ENCODE measurements at places on chromosomes 2 and 18. TPM values are rescaled to one million over a fixed set of nuclear protein-coding genes. Genes with fewer than 3 reads are reported as not detected.

DNA sequence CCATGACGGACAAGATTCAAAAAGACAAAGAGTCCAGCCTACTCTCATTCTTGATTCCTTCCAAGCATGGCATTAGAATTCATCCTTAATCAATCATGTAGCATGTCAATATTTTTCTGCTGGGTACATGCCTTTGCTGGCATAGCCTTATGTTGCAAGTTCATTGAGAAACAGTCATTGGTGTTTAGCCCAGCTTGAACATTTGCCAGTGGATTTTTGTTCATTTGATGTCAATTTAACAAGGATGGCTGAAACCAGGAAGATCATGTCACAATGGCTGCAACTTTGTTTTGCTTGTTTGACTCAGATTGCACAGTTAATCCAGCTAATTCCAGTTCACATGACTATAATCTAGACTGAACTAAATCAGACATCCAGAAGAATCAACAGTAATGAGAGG, 1132.2 kb downstream of the LRP1B start:
- DNase-seq = no peak

GRCh38 chr2:12478151-12479064, 238.3 kb upstream of the TRIB2 start:
- DNase-seq = no peak

DNA sequence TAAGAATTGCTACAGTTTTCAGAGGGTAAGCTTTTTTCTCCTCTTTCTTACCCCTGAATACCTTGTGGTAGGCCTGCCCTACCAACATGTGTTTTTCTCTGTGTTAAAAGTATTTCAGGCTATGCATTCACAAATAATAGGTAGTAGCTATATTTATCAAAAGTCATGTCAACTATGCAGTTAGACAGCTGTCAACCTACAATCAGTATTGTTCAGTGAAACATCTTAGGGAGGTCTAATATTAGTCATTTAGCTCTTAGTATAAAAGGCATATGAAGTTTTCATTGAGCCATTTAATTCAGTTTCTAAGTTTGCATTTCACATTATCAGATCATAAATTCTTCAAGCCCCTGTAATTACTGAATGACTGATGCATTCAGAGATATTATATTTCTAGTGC, 36.7 kb downstream of the XIRP2 start:
- DNase-seq = no peak

The ROCK2 gene
- total RNA-seq = 30.8 TPM

DNA sequence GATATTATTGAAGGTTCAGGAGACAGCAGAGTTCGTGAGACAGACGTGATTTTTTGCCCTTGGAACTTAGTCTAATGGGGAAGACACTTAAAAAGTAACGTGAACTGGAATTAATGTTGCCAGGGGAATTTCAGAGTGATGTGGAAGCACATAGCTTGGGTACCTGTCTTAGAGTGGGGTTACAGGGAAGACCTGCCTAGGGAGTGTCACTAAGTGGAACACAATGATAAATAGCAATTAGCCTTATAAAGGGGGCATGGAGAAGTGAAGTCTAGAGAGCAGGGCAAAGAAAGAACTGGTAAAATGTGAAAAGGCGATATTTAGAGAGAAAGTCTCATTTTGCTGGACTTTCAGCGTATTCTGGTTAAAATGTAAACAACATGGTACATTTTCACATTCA, 306.0 kb upstream of the TCF4 start:
- DNase-seq = no peak

The GULP1 gene
- 94.4 TPM for total RNA-seq

The RAB17 gene
- total RNA-seq = 38.3 TPM

The C1GALT1C1L gene
- total RNA-seq = 1.3 TPM

- no peak for DNase-seq
These were observed 182.7 kb downstream of the MYO3B start for GRCh38 chr2:170360546-170361089.

The TIGD1 gene
- total RNA-seq = 15.5 TPM

The RGPD3 gene
- total RNA-seq = not detected

GRCh38 chr2:237494066-237494465, 7.0 kb downstream of the MLPH start:
- DNase-seq = no peak

- DNase-seq = no peak
These were observed 125.3 kb downstream of the SH3RF3 start for GRCh38 chr2:109254174-109254904.

- DNase-seq = no peak
These were observed 105.0 kb upstream of the HAAO start for GRCh38 chr2:42897358-42897757.

GRCh38 chr18:63315876-63316275, 3.7 kb downstream of the BCL2 start:
- DNase-seq = no peak

GRCh38 chr2:20333738-20334137, 16.9 kb downstream of the PUM2 start:
- DNase-seq = no peak

- no peak for DNase-seq
These were observed 10.1 kb downstream of the IWS1 start for GRCh38 chr2:127516041-127516762.

DNA sequence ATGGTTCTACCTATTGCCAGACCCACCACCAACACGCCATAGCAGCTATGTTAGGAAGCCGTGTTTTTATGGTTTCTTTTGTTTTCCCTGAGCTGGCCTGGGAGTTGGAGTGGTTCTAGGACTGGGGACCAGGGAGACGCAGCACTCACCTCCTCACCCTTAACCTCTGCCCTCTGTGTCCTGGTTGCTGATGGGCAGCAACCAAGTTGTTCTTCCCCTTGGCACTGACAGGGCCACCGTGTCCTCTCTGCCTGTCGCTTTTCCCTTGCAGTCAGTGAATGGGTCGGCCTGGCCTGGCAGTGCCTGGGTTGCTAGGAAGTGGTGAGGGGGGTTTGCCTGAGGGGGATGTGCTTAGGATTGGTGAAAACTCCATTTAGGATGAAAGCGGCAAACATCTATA, 197.1 kb upstream of the GATA6 start:
- DNase-seq = no peak

GRCh38 chr18:21069468-21069867, 42.1 kb downstream of the ROCK1 start:
- no peak for DNase-seq

DNA sequence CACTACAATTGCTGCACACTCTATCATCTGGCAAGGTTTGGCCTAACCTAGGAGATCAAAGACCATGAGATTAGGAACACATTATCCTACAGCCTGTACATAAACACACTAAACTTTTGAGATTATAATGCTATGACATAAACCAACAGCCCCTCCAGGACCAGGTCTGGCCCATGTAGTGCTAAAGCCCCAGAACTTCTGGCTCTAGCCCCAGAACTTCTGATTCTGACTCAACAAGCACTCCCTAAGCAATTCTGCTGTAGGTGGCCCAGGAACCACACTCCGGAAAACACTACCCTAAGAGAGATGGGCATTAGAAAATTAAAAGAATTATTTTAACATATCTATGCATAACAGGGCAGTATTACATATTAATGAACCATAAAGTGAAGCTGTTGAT, 369.5 kb upstream of the LYPD1 start:
- no peak for DNase-seq

DNA sequence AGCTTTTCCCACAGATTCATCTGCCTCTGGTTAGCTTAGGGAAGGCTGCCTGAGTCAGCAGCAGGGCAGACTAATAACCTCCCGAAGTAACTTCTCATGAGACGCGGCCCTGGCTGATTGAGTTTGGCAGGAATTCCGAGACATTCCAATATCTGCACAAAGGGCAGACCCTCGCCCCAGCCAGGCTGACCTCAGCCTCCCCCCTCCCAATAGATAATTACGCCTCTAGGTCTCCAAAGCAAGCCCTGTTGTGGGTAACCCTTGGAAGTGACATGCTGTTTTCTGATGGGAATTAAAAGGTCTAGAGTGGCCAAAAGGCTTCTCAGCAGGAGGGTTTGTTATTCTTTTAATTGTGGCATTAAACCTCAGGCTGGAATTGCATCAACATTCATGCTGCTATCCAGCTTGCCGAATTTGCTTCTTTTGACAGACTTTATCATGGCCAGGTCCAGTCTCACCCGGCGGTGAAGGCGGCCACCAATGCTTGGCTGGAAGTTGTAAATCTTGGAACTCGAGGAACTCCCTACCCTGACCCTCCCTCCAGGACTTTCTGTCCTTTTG, 98.0 kb upstream of the SLC14A2 start:
- no peak for DNase-seq

The CAVIN2 gene
- not detected for total RNA-seq

DNA sequence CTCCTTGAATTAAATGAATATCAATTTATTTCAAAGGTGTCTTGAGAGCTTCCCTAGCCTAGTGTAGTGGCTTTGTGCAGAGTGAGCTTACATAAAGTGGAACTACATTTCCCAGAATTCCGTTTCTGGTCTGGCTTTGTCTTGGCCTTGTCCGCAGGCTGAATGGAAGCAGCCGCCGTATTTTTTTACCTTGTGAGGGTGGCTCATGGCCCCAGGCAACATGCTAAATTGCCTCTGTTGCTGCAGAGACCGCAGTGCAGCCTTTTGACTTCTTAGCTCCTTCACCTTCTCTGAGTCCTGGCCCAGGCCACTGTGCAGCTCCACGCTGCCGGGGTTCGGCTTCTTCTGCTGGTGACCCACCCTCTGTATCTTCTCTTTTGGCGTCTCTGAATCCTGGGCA, 114.8 kb upstream of the SLC38A11 start:
- DNase-seq = no peak

- no peak for DNase-seq
These were observed 103.9 kb upstream of the GULP1 start for GRCh38 chr2:188187726-188188125.

DNA sequence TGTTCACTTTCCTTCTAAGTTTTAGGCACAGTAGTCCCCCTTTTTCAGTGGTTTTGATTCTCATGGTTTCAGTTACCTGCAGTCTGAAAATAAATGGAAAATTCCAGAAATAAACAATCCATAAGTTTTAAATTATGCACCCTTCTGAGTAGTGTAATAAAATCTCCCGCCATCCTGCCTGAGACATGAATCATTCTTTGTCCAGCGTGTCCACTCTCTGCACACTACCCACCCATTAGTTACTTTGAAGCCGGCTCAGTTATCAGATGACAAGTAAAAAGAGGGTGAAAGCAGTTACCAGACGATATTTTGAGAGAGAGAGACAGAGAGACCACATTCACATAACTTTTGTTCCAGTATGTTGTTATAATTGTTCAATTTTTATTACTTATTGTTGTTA, 400.5 kb downstream of the TMX3 start:
- DNase-seq = no peak

DNA sequence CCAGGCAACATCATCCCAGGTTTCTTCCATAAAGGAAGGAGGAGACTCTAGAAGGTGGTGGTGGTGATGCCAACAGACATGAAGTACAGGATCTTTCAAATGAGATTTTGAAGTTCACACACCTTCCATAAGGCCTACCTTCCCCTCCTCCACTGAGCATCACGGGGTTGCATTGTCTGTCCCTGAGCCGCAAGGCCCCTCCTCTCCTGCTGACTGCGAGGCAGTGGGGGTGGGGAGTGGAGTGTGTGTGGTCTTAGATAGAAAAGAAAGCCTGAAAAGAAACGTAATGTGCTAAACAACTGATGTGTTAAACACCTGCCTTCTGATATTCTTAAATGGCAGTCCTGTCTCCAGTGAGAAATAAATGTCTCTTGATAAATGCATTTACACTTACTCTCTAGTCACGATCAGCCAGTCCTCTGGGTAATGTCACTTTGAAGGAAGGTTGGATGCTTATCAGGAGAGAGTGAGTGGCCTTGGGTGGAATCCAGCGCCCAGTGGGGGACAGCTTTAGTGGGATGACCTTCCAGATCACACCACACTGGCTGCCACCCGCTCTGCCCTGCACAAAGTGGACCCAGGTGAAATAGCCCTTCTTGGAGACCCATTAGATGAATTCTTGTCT, 5.5 kb upstream of the SCYGR5 start:
- no peak for DNase-seq

DNA sequence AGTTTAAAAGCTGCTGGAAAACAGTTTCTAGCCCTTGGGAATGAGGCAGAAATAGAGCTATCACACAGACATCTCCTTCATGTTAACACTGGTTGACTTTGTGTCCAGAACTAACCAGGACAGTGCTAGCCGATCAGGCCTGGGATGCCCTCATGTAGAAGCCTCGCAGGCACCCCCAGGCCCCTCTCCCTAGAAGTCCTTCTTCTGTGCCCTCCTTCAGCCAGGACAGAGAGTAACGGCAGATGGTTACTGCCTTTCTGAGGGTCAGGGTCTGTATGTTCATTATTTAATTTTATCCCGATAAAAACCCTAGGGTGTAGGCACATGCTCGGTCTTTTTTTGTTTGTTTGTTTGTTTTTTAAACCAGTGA, 10.7 kb upstream of the RPL31 start:
- DNase-seq = no peak

DNA sequence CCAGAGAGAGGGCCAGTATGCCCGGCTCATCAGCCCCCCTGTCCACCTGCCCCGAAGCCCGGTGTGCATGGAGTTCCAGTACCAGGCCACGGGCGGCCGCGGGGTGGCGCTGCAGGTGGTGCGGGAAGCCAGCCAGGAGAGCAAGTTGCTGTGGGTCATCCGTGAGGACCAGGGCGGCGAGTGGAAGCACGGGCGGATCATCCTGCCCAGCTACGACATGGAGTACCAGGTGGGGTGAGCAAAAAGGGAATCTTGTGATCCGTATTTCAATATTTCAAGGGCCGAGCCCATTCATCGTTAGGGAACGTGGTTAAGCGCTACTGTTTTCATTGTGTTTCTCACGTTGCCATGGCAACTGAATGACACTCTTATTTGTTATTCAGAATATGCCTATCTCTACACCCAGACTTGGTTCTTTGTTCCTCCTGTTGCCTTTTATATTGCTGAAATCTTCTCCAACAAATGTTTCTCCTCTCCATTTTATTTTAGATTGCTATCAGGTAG, 81.5 kb downstream of the NRP2 start:
- DNase-seq = peak; percentile 40

The NDUFV2 gene
- total RNA-seq = 199 TPM

The DARS1 gene
- total RNA-seq = 57.5 TPM

DNA sequence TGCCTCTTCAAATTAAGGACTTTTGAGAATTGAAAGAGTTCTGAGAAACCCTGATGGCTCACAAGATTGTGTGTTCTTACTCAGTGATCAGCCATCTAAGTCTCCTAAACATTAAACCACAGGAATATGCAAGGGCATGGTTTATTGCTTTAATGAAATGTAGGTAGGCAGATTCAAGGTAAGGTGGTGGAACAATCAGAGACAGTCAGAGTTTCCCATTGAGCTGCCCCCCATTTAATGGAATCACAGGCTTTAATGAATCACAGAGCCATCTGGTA, 107.8 kb upstream of the LRATD1 start:
- DNase-seq = no peak

DNA sequence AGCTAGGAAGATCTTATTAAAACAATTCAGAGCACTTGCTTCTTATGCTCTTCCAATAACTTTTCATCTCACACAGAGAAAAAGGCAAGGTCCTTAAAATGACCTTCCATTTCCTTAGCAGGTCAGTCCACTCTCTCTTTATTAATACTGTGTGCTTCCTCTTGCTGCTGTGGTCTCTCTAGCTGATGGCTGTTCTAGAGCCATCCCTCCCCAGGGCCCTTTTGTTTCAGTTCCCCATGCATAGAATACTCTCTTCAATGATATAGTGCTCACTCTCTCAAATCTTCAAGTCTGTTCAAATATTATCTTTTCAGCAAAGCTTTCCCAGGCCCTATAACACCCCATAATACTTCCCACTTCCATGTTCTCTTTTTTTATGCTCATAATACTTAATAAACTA, 469.3 kb downstream of the METTL4 start:
- DNase-seq = no peak

The RAB3GAP1 gene
- total RNA-seq = 47.6 TPM

Measured in Calu3 (cell line).